ENCODE measurements at places on chromosomes 1 and 21.
A peak's percentile ranks its signal among the peaks of the same experiment; 100 is the strongest.

DNA sequence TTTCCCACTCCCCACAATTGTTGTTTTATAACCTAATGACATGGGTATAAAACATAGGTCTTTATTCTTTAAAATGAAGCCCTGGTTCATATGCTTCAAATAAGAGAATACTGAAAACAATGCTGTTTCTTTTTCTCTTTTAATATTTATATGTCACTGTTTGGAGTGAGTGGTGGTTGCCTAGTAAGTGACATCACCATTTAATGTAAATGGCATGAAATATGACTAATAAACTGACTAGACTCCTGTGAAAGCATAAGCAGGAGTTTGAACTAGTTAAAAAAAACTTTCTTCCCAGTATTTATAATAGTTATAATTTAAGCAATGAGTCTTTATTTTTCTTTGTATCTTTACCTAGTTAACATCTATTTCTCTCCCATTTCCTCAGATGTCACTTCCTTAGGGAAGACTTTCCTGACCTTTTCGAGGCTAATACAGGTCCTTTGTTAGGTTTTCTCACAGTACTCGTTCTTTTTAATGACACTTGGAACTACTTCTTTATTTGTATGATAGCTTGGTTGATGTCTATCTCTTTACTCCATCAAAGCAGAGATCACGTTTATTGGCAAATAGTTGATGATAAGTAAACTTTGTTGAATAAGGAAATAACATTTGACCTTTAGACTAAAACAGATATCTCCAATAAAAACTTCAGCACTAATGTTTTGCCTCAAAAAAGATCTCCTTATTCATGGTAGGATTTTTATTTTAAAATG, 105.4 kb upstream of the PDC start:
- no peak for DNase-seq

GRCh38 chr1:59271561-59272260, 25.2 kb upstream of the FGGY start:
- no peak for DNase-seq

- no peak for DNase-seq
These were observed 412 bp downstream of the GPR25 start for GRCh38 chr1:200873116-200873670.

DNA sequence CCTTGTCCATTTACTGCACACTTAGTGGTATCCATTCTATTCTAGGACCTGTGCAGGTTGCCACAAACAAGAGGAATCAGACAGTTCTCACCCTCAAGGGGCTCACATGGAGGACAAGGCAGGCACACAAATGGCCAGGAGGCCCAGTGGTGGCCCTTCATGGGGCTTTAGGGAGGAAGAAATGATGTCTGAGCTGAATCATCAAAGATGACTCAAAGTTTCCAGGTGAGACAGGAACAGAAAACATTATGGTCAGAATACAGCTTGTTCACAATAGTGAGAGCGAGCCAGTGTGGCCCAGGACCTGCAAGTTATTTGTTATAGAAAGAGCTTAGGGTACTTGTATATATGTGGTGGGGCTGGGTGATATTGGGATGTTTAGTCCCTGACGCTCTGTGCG, 26.4 kb downstream of the SHISAL2A start:
- no peak for DNase-seq

- no peak for DNase-seq
These were observed 87.0 kb upstream of the BTG3 start for GRCh38 chr21:17699524-17700189.

DNA sequence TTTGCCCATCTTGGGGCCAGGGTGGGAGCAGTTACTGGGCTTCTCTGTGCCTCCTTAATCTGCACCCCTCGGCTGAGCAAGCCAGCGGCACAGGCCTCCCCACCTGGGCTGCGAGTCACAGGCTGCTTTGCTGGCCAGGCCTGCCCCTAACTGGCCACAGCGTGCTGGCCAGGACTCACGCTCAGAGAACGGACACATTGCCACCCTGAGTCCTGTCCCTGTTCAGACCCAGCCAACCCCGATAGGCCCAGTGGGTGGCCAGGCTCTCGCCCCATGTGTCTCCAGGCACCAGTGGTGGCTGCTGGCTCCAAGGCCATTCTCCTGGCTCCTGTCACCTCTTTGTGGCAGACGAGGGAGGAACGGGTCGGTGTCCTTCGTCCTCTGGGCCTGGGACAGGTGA, 61.3 kb downstream of the MORN1 start:
- no peak for DNase-seq

- DNase-seq, result no peak
These were observed 8.2 kb upstream of the MIXL1 start for GRCh38 chr1:226215239-226215638.

DNA sequence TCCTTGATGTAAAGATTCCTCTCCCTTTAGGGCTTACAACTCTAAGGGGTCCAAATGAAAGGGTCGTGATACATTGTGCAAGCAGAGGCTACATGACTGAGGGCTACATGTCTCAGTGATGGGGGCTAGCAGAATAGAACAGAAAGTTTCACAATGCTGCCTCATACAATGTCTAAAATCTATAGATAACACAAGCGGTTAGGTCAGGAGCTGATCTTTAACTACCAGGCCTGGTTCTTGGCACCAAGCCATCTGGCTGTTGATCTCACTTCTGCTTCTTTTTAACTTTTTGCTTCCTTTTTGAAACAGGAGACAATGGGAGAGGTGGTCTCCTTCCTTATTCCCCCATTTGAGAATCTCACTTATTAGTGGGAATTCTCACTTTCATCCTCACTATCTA, 710.2 kb downstream of the AMY1C start:
- DNase-seq, result no peak

GRCh38 chr1:180262628-180263488, 32.8 kb downstream of the LHX4 start:
- DNase-seq, result no peak

DNA sequence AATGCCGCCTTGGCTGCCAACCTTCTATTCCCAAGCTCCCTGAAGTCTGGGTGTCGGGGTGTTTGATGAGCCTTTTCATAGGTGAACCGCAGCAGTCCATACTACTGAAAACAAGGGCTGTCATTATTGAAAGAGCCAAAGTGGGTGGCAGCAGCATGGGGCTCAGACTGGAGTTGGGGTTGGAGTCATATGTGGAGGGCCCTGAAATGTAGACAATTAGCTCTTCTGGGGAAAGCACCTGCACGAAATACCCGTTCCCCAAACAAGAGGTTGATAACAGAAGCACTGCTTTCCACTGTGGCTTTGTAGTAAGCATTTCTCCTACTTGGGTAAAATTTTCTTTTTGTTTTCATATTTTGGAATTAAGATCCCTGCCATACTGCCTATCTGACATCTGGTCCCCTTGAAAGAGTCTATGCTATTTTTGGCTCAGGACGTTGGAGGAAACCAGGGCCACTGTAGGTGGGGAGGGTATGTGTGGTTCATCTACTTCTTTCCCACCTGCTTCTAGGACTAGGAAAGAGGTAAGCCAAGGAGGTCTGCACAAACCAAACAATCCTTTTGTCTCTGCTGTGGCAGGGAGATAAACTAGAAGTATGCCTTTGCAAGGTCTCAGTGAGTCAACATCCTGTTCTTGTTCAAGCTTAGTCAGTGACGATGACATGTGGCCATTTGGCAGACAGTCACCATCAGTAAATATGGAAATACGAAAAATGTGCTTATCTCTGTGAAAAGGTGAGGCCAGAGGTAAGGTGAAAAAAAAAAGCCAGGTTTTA, 197.0 kb upstream of the UBE2U start:
- peak; percentile 2 for DNase-seq

DNA sequence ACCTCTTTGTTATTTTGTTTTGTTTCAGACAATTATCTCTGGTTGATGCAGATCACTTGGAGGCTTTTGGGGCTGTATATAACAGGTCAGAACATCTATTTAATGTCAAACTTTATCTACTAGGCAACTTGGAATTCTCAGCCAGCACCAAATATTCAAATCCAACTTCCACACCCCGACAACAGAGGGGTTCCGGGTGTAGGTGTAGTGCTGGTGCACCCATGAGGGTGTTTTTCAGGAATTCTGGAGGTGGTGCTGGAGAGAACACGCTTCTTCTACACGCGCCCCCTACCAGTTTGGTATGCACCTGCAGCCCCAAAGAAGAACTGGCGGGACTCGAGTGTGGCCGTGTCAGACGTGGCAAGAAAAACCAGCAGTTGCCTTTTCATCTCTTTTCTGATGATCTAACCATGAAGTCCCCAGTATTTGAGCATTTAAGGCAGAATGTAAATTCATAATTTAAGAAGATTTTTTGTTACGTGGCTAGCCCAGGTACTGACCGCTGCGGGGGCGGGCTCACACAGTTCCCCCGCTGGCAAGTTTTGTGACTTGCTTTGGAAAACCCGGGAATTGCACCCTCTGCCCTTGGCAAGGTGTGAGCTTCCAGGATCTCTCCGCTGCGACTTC, 462 bp upstream of the TLCD4 start:
- DNase-seq, result no peak

DNA sequence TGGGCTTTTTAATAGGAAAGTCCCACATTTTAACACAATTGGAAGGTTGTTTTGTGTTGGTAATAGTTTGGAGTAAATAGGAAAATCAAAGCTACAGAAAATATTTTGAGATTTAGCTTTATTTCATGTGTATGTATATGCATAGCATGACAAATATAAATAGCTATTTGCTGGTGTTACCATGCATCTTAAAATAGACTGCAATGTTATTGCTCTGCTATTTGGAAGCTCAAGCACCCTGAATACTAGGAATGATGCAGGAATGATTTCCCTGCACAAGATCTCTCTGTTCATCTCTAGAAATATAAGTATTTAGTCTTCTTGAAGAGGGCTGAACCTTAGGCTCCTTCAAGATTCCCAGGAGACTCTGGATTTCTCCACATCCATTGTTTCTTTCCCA, 268.3 kb upstream of the POGK start:
- DNase-seq, result no peak

DNA sequence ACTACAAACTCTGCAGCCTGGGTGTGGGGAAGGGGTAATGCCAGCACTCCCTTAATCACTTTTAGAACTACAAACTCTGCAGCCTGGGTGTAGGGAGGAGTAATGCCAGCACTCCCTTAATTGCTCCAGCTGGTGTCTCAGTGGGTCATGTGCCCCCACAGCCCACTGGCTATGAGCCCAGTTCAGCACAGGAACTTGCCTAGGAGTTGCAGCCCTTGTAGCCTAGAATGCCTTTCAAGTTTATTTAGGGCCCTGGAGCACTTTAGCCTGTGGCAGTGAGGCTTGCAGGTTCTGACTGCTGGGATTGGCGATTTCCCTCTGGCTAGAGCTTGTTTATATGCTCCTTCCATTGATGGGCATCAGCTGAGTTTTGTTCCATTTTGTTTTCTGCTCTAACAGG, 17.1 kb downstream of the VN1R5 start:
- DNase-seq, result no peak

- no peak for DNase-seq
These were observed 63.3 kb downstream of the FGGY start for GRCh38 chr1:59360170-59360569.

DNA sequence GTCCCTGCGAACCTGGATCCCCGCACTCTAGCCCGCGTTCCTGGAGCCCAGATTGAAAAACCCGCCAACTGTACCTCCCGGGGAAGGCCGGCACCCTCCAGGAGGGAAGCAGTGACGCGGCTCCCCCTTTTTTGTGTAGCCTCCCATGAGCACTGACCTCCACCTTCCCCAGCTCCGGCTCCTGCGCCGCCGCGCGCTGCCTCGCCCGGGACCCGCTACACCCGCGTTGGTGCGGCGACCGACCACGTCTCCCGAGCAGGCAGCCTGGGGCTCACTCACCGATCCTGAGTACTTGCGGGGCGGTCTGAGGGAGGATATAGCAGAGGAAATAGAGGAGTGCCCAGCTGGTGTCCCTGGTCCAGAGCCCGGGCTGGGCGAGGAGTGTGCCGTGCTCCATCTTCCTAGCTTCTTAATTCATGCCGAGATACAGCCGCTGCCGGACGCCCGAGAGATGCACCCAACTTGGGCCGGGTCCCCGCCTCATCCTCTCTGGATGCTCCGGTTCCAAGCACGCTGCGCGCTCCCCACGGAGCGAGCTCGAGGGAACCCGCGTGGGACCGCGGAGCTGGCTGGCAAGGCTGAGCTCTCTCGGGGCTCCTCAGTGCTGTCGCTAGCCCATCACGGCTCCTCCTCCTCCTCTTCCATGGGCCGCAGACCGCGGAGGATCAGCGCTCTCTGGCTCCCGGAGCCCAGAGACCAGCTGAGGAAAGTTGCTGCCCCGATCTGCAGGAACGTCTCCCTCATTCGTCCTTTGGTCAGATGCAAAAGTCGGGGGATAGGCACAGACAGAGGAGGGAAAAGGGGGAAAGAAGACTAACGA, 482 bp downstream of the GRIK1 start:
- no peak for DNase-seq

DNA sequence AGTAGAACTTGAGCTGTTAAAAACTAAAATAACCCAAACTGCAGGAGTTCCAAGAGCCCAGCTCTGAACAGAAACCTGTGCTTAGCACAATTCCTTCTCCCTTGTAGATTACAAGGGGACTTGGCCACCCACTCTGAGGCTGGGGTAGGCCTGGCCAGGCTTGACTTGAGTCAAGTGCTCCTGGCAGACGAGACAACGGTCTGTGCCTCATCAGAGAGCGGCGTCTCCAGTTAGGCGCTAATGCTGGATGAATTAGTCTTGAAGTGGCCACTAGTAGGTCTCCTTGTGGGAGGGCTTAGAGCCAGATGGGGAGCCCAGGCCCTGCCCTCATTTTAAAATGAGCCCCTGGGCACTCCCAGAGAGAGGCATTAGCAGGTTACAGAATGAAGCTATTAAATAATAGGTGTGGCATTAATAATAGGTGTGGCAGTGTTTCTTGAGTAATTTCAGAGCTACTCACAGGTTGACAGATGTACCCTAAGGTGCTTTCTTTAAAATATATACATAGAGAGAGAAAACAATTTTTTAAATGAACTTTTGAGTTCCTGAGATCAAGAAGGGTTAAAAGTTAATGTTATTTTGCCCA, 1.1 kb downstream of the EEIG2 start:
- DNase-seq, result peak; percentile 40

DNA sequence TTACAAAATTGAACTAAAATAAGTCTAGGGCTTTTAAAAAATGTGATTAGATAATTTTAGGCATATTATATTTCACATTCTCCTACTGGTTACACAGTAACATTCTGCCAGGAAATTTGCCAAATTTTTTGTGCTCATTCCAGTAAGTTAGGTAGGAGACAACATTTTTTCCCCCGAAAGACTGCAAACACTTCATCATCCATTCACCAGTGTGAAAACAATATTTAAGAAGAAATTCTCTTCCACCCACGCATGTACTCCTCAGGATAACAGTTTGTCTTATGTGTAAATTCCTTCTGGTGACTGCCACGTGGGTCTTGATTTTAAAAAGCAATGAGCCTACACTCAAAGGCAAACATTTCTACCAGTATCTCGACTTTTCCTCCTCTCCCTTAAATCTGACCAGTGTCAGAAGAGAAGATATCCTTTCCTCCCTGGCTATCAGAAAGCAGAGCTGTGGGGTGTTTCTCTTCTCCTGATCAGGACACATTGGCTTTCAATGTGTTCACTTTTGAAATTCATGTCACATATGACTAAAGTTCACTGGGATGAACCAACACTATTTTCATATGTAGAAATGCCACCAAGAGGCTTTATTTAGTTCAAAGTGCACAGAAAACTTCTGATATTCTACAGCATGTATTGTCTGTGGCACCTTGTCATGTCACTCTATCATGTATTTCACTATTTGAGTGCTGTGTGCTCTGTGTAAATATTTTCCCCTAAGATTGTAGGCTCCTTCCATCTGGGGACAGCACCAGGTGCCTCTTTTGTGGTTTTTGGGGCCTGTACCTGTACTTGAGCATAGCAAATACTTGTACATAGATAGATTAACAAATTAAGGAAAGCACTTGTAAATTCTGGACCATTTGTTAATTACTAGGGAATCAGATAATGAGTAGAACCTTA, 38.6 kb downstream of the LHX9 start:
- no peak for DNase-seq
